ENCODE measurements at places on chromosomes 13 and 19.
A peak's percentile ranks its signal among the peaks of the same experiment; 100 is the strongest.

DNA sequence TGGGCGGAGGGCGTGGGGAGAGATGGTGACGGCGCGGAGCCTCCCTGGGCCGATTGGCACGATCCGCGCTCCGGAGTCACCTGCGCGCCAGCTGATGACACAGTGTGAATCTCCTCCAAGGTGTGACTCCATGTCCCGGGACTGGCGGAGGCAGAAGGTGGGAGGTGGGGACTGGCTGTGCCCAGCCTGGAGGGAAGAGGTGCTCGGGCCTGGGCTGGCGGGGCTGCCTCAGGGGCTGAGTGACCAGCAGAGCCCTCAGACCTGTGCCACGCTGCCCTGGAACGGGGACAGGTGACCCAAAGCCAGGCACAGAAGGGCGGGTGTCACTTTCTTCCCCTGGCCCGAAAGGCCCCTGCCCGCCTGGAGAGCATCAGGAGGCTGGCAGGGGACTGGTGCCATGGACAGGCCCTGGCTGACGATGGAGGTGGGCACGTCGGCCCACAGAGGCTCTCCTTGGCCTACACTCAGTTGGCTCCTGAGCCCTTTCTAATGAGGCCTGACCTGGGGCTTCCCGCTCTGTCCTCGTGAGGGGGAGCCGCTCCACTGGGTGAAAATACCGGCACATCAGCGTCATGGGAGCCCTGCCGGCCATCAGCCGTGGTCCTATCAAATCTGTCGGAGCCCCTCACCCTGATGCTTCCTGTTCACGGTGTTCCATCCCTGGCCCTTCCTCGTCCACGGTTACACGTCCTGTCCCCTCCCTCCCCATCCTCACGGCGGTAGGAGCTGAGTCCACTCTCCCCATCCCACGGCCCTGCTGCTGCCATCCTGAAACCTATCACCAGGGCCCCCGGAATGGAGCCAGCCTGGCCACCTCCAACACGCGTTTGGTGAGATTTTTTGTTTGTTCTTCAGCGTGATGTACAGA is 75.6 kb downstream of the SPACA7 start:
- DNase-seq = no peak

DNA sequence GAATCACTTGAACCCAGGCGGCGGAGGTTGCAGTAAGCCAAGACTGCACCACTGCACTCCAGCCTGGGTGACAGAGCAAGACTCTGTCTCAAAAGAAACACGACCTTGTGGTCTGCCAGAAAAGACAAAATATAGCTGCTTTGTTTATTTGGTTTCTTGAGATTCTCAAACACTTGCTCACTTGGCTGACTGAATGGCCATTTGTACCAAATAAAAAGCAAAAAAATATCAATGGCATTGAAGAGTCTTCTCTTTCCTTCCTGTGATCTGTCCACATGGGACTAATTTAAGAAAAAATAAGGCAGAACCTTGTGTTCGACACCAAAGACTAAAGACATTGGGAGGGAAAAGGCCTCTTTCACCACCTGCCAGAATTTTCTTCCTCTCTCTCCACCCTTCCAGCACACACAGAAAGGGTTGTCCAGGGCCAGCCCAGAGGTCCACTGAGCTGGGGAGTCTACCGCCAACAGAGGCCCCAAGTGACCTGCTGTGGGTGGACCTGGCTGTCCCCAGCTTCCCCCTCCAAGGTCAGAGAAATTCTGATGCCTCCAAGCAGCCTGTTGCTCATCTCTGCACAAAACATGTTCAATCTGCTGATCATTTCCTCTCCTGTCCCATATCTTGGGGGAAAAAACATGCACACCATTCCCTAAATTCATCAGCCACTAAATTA is 5.9 kb downstream of the BRME1 start:
- no peak for DNase-seq

GRCh38 chr13:52061587-52061986 is 37.1 kb downstream of the UTP14C start:
- DNase-seq = no peak

- no peak for DNase-seq
Observed at GRCh38 chr13:108940121-108940520, 310.7 kb downstream of the MYO16 start.

- DNase-seq = peak; percentile 15
Observed at GRCh38 chr19:19319732-19320360, 463 bp downstream of the SUGP1 start.

DNA sequence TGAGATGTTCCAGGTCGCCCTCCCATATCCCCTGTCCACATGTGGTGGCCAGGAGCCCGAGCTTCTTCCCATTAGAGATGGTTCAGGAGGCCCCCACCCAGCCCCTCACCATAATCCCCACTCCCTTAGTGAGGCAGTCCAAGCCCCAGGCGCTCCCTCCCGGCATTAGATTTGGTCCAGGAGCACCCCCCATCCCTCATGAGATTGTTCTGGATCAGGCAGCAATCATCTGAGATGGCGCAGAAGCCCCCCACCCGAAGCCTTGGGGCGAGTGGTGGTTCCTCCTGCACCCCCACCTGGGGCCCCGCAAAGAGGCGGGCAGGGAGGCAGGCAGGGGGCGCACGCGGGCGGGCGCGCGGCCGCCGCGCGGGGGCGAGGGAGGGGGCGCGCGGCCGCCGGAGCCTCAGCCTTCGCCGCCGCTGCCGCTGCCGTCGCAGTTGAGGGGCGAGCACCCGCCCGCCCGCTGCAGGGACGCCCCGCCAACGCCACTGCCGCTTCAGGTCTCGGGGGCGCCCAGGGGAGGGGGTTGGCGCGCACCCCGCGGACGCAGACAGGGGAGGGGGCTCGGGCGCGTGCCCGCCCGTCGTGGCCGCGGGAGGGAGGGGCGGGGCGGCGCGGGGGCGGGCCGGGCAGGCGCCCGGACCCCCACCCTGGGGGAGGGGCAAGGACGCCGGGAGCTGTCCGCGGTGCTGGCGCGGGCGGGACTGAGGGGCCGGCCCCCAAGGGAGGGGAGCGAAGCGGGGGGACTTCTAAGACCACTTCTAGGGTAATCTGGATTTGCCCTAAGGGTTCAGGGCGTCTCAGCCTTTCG is 46.4 kb upstream of the SHKBP1 start:
- DNase-seq = no peak

DNA sequence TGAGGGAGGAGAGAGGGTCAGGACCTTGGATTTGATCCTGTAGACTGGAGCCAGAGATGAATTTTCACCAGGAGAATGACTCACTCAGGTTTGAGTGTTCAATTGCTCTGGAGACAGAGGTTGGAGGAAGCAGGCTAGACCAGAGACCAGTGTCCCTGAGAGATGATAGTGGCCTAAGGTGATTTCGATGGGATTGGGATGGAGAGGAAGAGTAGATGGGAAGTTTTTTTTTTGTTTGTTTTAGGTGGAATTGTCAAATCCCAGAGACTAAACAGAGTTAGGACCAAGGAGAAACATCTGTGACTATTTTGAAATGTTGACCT is 2.3 kb downstream of the CEBPG start:
- DNase-seq = no peak

DNA sequence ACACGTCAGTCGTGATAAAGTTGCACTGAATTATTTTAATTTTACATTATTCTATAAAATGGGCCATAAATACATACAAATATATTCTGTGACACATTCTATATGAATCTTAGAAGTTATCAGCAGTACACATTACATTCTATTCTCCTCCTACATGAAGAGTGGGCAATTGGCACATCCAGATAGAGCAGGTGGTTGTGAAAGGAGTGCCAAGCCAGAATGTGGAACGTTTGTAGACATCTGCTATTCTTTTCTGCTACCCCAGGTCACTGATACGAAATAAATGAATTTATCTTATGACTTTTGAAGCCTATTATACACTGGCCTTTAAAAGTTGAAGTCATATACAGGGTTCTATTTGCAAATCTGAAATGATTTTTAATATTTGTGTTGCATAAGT is 373.2 kb downstream of the PCDH17 start:
- no peak for DNase-seq

DNA sequence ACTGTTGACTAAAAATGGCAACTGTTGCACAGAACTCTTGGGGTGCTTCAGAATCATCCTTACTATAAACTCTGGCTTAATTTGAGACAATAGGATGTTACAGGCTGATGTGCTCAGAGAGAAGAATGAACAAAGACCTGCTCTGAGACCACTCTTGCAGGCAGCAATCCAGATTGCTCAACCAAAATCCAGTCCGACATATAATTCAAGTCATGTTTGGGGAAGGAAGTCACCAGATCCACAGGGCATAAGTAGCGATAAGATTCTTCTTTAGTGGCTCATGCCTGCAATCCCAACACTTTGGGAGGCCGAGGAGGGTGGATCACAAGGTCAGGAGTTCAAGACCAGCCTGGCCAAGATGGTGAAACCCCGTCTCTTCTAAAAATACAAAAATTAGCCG is 20.6 kb downstream of the MTMR6 start:
- DNase-seq = no peak

GRCh38 chr13:99640260-99640659 is 139.0 kb downstream of the TM9SF2 start:
- no peak for DNase-seq

GRCh38 chr19:51777570-51778462 is 16.8 kb downstream of the FPR2 start:
- peak; percentile 46 for DNase-seq

DNA sequence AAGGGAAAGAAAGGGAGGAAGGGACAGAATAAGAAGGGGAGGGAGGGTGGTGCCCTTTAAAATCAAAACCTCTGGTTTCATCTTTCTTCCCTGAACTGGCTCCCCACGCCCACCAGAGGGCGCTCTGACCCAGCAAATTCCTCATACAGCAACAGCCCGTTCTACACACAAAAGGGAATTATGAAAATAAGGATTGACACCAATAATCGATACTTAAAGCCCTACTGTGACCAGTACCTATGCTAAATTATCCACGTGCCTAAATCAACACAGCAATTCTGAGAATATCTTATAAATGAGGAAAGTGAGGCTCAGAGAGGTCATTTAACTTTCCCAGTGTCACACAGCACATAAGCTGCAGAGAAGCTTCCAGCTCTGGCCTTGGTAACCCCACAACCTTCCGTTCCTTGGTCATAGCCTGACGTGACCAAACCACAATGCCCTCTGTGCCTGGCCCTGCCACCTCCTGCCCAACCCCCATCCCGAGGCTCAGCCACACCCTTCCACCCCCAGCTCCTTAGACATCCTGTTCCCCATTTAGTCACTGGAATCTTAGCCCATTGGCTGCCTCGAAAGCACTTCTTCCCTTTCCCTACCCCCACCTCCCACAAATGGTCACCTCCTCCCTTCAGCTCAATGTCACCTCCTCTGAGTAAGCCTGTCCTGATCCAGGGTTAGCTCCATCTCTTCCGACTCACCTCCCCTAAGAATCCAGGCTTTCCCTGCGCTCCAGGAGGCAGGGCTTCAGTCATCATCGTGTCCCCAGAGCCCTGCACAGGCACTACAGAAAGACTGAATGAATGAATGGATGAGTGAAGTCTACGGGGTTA is 34.2 kb upstream of the PNMA8B start:
- DNase-seq = peak; percentile 47

GRCh38 chr19:34171539-34171876 is 796 bp upstream of the LSM14A start:
- DNase-seq = no peak

- peak; percentile 36 for DNase-seq
Observed at GRCh38 chr19:41328157-41328841, 18.3 kb downstream of the CCDC97 start.

DNA sequence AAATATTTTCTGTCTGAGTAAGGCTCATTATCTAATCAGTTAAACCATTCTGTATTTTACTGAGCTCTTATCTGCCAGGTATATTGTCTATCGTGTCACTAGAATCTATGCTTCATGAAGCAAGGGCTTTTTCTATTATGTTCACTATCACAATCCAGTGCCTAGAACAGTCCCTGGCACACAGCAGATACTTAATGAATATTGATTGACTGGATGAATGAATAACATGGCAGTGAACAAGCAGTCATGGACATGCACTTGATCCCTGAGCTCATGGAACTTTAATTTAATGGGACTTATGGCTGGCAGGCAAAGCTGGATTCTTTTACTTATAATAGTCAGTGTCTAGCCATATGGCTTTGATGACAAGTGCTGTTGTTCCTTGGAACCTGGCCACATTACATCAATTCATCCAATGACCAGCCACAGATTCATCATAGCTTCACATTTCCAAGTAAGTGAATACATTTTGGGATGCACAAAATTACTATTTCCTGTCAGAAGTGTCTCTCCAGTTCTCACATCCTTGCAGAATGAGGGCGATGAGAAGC is 214.8 kb downstream of the COG6 start:
- DNase-seq = no peak

- no peak for DNase-seq
Observed at GRCh38 chr19:53872762-53873161, 5.1 kb downstream of the MYADM start.

DNA sequence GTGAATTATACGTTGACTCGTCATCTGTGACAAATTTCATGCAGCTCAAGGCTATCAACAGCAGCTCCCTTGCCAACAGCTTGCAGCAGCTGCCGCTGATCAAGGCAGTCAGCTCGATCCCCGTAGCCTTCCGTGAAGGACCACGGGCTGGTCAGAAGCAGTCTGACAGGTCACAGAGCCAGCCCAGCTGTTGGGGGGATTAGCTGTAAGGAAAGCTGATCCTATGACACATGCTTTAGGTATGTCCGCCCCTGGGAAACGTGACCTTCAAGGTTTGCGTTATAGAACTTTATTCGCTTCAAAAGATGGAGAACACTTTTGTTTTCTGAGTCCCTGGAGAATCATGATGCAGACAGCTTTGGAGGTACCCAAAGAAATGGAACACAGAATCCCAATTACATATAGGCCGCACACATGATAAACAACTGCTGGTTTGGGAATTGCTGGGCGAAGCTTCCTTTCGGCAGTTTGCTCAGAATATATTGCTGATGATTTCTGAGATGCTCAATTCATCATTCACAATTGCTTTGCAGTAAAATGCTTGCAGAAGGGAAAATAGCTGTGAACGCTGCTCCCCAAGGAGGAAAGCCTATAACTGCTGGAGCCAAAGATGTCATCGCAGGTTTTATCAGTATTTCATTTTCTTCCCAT is 62.6 kb upstream of the USP29 start:
- no peak for DNase-seq

- DNase-seq = peak; percentile 72
Observed at GRCh38 chr13:51803422-51804294, at the start of gene DHRS12. Gene DHRS12 (minus strand): TSS chr13:51804163. CDS start chr13:51799659, 4,504 bp downstream.

- no peak for DNase-seq
Observed at GRCh38 chr19:29206453-29206852, 6.5 kb downstream of the UQCRFS1 start.

GRCh38 chr13:76730220-76730619 is 156.0 kb downstream of the KCTD12 start:
- no peak for DNase-seq

DNA sequence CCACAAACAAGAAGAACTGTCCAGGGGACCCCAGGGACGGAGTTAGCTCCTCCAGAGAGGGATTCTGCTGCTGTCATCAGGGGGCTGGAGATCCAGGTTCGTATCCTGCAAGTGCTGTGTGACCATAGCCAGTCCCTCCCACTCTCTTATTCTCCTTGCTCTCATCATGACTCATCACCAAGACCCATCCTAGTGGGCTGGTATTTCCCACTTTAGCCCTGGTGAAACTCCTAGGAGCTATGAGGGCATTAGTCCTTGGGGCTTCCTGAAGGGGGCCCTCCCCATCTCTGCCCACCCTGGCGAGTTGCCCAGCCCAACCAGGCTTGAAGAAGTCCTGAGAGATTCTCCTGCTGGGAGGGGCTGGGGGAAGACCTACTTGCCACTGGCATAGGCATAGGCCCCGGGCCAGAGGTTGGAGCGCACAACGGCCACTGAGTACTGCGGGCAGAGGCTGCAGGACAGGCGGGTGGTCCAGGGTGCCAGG is 7.5 kb upstream of the DMWD start:
- DNase-seq = no peak

- DNase-seq = no peak
Observed at GRCh38 chr13:76759877-76760276, 126.3 kb downstream of the KCTD12 start.
